ENCODE measurements at places on chromosomes 7 and 10.
A peak's percentile ranks its signal among the peaks of the same experiment; 100 is the strongest.

GRCh38 chr10:61975391-61975932 is 74.0 kb downstream of the ARID5B start:
- DNase-seq, result peak; percentile 32

DNA sequence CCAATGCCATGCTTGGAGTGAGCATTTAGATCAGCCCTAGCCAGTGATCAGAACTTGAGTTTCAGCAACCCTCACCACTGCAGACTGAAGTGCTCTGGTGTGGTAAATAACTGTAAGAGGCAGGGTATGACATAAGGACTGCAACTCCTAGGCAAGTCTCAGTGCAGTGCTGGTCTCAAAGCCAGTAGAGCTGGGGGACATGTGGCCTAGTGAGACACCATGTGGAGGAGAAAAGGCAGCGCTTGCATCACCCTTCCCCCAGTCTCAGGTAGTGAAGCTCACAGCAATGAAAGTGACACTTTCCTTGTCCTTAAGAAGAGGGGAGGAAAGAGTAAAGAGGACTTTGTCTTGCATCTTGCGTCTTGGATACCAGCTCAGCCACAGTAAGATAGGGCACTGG is 386.8 kb upstream of the POT1 start:
- DNase-seq, result peak; percentile 80

- peak; percentile 3 for DNase-seq
Observed at GRCh38 chr10:130013335-130014262, 49.5 kb upstream of the EBF3 start.

GRCh38 chr7:99386584-99387238 is 12.2 kb downstream of the ARPC1B start:
- DNase-seq, result no peak
